ENCODE measurements at places on chromosomes 11 and 22. TPM values are rescaled to one million over a fixed set of nuclear protein-coding genes. Genes with fewer than 3 reads are reported as not detected.

EWSR1 gene
- total RNA-seq = 336 TPM

CHRNA10 gene
- 2.4 TPM for total RNA-seq

SLC22A8 gene
- total RNA-seq = not detected

IGSF22 gene
- total RNA-seq = 0.35 TPM

DUSP8 gene
- 0.50 TPM for total RNA-seq

MRGPRX3 gene
- total RNA-seq = not detected

LINC01488 gene
- not detected for total RNA-seq

HSPB2 gene
- total RNA-seq = not detected

ARCN1 gene
- total RNA-seq = 98.9 TPM

TMEM121B gene
- total RNA-seq = not detected

HEPN1 gene
- total RNA-seq = not detected

TRIM49 gene
- total RNA-seq = not detected

GPR83 gene
- total RNA-seq = 0.05 TPM

RAG2 gene
- not detected for total RNA-seq

PRR33 gene
- total RNA-seq = not detected

UPB1 gene
- total RNA-seq = 0.14 TPM

SCGB1A1 gene
- total RNA-seq = not detected

IFITM10 gene
- 0.96 TPM for total RNA-seq

PATE2 gene
- not detected for total RNA-seq

CRYBA4 gene
- not detected for total RNA-seq

PRG3 gene
- not detected for total RNA-seq

TP53AIP1 gene
- not detected for total RNA-seq

PCF11 gene
- 71.6 TPM for total RNA-seq

TRIM29 gene
- total RNA-seq = not detected

Data from activated CD8-positive, alpha-beta memory T cell treated with anti-CD3 and anti-CD28 coated beads, Interleukin-2, amount 10 ng/mL, durations not matched to agents 7 days and 5 days (primary cell).